ENCODE measurements at places on chromosomes 16 and 17.

- no peak for DNase-seq
These were observed 163.4 kb downstream of the ZFHX3 start for GRCh38 chr16:72884573-72884972.

- no peak for DNase-seq
These were observed 4.5 kb downstream of the PRKAR1A start for GRCh38 chr17:68516732-68517131.

DNA sequence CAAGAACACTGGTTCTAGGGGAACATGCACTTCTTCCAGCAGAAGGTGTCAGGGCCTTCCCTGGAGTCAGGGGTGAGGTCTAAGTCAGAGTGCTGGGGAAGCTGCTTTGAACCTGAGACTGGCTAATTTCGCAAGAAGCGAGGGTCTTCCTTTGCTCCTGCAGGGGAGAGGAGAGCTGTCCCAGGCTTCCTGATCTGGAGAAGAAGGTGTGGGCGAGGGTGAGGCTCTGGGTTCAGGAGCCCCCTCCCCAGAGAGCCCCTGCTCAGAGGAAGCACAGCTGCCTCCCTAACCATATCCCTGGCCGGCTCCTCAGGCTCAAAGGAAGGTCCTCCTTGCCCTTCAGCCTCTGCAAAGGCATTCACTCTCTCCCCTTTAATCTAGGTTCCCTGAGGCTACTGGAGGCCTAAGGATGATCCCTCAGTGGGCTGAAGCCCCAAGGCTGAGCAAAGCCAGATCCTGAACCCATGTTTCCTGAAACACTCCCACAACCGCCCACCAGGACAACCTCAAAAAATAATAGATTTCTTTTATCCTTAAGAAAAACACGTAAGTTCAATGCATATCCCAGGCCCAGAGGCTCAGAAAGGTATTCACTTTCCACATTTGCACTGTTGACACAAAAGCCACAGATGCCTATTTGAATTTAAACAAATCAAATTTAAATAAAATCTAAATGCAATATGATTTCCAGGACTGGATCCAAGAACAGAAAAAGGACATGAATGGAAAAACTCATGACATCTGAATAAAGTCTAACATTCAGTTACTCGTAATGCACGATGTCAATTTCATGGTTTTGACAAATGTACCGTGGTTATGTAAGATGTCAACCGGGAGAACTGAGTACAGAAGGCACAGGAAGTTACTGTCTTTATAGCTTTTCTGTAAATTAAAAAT lies 71.5 kb upstream of the RCVRN start:
- no peak for DNase-seq

DNA sequence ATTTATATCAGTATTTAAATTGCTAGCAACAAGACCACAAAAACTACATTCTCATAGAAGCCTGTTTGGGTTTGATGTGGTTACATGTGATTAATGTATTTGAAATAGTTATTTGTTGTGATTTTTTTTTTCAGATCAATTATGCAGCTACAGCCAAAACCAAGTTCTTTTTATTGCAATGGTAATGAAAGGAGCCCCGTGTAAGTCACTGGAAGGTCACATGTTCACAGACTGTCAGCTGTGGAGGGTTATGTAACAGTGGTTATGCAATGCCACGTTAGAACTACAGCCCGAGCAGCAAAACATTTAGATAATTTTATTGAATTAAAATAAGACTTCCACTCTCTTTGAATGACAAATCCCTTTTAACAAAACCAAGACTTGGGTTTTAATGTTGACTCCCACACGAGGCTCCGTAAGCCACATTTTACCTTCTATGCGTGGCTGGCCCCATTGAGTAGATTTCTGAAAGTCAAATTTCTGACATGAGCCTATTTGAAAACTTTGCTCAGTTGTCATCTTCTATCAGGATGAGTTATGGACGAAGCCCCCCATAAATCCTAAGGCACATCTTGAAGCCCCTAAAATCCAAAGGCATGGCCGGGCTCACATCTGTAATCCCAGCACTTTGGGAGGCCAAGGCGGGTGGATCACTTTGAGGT lies 41.8 kb upstream of the SEC14L1 start:
- no peak for DNase-seq

DNA sequence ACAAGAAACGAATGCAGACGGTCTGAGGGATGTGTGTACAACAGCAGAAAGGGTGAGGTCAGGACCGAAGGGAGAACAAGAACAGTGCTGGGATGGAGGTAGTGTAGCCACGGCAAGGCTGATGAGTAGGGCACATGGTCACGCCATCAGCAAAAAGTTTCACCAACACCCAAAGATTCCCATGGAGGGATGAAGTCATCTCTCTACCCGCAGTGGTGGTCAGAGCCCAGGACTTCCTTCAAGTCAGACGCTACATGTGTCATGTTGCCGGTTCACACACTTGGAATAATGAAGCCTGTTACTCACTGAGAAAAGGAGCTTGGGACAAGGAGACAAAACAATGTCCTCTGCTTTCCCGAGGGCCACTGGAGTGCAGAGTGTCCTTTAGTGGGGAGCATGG lies 79.7 kb downstream of the SALL1 start:
- no peak for DNase-seq

DNA sequence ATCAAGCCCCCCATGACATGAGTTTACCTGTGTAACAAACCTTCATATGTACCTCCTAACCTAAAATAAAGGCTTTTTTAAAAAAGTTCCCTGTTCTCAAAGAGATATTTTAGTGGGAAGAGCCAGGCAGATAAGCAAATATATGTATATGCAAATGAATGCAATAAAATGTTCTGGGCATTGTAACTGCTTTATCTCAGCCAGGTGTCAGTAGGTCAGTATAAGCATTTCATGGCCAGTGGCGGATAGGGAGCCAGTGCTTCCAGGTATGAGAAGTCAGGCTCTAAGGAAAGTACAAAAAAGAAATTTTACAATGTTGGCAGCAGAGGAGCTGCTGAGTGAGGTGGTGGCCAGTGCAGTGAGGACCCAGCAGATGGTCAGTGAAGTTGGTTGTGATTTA lies 53.9 kb downstream of the TNRC6C start:
- DNase-seq: no peak

GRCh38 chr17:79154446-79154845 lies 79.8 kb downstream of the ENGASE start:
- DNase-seq: no peak

- DNase-seq: no peak
These were observed 10.5 kb downstream of the MAPT start for GRCh38 chr17:45904866-45905265.

DNA sequence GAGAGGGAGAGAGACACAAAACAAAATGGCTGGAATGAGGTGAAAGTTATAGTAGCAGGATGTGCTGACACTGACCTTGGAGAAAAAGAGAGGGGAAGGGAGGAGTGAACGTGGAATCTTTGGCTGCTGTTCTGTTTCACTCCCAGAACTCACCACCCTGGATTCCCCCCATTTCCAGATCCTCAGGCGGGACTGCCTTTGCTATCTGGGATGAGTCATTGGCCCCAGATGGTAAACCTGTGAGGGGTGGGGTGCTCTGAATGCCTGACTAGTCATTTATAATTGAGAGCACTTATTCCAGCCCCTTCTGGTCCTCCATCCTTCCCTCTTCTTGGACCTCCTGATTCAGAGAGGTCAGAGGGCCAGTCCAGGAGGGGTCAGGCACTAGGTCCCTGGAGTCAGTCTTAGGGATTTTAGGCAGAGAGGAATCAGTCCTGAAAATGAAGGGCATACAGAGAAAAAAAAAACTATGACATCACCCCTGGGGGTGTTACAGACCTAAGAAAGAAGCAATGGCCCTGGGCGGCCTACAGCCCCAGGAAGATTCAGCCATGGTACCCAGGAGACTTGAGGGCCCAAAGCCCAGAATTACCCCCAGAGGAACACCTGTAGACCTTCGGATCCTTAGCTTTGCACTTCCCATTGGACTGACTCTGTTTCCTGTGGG lies 2.2 kb upstream of the ZG16 start:
- DNase-seq: no peak

Data from stimulated activated CD4-positive, alpha-beta T cell treated with anti-CD3 and anti-CD28 coated beads, Interleukin-1b, Interleukin-23, amount 100 ng/mL, for 1 hour (primary cell).